ENCODE measurements at places on chromosomes 11 and 22. TPM values are rescaled to one million over a fixed set of nuclear protein-coding genes. Genes with fewer than 3 reads are reported as not detected.

DNA sequence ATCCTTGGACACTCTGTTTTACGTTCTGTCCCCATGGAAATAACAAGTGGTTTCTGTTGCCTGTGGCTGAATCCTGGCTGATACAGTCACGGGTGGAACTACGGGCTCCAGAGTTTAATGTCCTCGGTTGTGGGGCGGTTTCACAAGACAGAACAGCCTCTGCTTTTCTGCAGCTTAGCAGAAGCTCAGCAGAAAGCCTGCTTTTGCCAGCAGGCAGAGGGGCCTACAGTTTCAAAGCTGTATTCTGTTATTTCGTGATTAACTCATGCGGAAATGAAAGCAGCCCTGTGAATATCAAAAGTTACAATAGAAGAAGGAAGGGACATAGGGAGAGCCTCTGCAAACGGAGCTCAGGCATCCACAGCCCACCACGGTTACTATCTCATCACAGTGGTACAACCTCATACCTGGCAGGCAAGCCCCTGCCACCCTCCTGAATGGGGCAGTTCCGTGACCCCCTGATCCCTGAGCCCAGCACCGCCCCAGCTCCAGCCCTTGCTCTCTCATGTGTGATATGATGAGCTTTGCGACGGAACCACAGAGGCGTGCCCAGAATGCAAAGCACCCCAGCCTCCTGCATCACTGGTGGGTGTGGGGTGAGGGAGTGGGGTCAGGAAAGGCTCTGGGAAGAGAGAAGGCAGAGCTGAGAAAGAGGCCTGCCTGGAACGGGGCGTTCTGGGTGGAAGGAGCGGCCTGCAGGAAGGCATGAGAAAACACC is 360.6 kb downstream of the BRD1 start:
- no peak for DNase-seq

- peak; percentile 48 for DNase-seq
These were observed 6.0 kb upstream of the CCDC188 start for GRCh38 chr22:20156611-20157429.

DNA sequence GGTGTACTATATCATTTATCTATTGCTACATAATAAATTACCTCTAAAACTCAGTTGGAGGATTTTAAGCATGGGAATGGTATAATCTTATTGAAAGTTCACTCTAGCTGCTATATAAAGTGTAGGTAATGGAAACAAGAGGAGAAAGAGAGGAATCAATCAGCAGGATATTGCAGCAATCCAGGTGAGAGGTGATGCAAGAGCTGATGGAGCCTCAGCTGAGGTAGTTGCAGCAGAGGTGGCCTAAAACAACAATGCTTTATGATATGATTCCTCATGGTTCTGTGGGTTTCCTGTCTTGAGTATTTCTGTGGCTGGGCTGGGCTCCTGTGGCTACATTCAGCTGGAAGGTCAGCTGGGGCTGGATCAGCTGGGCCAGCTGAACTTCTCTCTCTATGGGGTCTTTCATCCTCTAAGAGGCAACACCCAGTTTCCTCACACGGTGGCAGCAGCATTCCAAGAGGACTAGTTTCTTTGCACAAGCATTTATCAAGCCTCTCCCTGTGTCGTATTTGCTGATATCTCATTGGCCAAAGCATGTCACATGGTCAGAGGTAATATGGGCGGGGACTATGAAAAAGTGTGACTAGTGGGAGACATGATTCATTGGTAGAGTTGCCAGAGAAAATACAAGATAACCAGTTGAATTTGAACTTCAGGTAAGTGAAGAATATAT is 135.4 kb upstream of the LARGE1 start:
- DNase-seq: peak; percentile 4

DNA sequence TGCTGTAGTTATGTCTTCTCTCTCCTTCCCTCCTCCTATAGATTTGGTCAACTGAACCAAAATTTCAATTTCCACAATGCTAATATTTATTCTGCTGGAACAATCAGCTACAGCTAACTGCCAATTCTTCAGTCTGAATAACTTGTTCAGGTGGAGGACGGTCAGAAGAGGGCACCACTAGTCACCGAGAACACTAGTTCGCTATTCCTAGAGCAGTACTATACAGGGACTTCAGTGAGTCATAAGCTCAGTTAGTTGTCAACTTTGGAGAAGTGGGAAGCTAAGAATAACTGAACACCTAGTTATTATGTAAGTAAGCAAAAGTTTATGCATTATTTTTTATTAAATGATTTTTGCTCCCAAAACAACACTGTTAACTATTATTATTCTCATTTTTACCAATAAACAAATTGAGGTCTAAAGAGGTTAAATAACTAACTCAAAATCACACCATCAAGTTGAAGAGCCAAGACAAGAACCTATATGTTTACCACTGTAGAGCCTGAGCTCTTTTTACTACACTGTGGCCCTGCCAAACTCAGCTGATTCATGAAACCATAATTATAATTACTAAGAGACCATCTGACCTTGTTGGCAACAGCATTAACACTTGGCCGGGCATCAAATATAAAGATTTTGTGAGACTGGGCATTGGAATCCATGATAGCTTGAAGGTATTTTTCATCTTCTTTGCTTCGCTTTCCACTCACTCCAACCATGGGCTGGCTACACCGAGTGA is 59.0 kb downstream of the CEP57 start:
- peak; percentile 88 for DNase-seq

DNA sequence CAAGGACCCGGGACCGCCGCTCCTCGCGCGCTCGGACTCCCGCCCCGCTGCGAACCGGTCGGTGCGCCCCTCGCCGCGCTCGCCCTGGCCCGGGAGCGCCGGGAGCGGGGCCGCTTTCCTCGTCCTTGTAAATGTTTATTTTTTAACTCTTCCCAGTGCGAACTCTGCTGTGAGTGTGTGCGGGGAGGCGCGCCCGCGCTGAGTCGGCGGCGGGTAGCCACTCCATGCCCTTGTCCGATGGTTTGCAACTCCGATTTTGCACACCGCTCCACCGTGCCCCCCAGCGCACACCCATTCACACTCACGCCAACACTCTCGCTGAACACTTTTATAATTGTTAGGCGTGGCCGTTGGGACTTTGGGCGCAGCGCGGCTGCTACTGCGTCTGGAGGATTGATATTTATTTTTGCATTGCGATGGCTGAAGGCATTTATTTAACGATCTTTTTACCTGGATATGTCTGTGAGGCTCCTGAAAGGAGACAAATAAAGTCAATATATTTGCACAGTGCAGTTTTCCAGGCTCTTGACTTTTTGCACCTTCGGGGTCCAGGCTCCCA is 1.0 kb downstream of the C11orf96 start:
- peak; percentile 21 for DNase-seq

- DNase-seq: no peak
These were observed 4.2 kb upstream of the MDK start for GRCh38 chr11:46377290-46377689.

GRCh38 chr11:129695571-129696308 is 119.9 kb upstream of the TMEM45B start:
- DNase-seq: peak; percentile 48

- DNase-seq: no peak
These were observed 906.3 kb downstream of the DLG2 start for GRCh38 chr11:84720706-84721402.

DNA sequence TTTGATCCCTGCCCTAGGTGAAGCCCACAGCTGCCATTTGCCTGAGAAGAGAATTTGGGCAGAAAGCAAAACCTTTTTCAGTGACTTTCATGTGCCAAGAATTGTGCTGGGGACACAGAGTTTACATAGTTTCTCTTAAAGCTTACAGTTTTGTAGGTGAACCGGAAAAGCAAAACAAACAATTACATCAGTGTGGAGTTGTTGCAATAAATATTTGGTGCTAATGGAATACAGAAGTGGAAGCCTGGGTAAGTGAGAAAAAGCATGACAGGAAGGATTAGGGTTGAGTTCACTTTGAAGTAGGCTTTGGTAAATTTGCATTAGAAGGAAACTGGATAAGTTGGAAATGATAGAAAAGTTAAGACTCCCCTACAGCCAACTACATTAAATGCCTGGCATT is 82.7 kb downstream of the RASSF10 start:
- DNase-seq: peak; percentile 21

DNA sequence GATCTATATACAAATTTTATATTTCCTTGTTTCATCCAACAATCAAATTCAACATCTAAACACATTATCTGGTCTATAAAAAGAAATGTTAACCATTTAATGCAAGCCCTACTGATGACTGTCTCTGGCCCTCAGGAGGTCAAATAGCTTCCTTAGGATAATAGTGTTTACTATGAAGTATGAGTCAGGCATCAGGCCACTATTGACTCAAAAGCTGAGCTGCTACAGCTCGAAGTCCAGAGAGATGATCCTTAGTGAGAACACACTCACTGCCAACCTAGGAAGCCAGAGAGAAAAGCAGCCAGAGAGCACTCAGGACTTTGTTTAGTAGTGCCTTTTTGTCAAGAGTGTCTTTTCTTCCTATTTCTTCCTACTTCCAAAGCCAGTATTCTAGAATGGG is 171.8 kb downstream of the SOX6 start:
- peak; percentile 1 for DNase-seq

GRCh38 chr11:33574331-33574730 is 126.3 kb downstream of the C11orf91 start:
- DNase-seq: no peak

- DNase-seq: no peak
These were observed 899 bp upstream of the KLHDC7B start for GRCh38 chr22:50544746-50545253.

GRM5 gene
- 0.10 TPM for total RNA-seq

WNT7B gene
- total RNA-seq: 14.2 TPM

Measured in M059J (cell line).